ENCODE measurements at places on chromosomes 4 and X. TPM values are rescaled to one million over a fixed set of nuclear protein-coding genes. Genes with fewer than 3 reads are reported as not detected.

The ARR3 gene
- total RNA-seq = not detected

DNA sequence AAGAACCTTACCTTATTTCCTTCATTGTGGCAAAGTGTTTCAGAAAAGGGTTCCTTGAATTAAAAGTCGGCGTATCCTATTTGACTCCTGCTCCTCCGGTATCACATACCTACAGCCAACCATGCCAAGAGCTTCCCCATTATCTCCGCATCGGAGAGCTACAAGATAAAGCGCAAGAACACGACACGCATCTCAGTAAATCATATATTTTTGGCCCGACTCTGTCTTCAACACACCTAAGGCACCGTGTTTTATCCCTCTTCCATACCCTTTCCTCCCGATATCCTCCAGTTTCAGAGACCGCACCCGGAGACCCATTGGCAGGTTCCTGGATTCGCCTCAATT lies 497 bp upstream of the THAP9 start:
- no peak for DNase-seq

DNA sequence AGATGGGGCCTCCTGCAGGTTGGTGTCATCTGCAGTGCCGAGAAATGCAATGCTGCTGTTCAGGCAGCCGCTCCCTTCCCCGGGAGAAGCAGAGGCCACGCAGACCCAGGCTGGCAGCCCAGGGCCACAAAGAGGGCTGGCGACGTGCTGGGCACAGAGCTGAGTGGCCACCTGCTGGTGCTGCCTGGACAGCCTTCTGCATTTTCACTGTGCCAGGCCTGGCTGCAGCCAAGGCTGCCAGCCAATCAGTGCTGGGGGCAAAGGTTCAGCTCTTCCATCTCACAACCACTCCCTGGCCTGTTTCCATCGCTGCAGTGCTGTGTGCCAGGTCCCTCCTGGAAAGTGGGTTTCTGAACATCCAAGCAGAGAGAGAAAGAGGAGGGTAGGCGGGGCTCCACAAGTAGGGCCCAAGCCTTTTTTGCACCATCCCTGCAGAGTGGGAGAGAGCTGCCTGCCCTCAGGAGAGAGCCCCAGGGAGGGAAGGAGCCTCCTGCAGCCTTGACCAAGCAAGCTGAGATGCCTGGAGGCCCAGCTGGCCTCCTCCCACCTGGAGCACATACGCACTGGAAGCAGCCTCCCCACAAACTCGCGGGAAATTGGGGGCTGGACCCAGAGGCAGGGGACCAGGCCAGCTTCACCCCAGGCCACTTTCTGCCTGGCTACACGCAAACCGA lies 20.1 kb downstream of the ADRA2C start:
- DNase-seq = no peak

- DNase-seq = peak; percentile 37
These were observed 33.7 kb downstream of the AMMECR1 start for GRCh38 chrX:110284159-110284558.

DNA sequence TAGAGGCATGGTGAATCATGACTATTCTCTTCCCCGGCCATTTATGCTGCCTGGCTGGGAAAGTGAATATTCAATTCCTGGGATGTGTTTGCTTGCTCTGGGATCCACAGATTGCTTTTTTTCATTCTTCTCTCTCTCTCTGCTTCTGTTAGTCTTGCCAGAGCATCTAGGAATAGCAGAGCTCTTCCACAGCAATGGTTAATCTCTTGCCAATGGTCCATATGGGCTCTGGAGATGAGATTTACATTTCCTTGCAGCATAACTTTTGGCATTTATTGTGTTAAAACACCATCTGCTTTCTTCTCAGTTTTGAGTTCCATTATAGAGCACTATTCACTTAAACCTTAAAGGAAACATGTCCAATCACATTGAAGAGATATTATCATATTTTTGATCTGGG lies 59.2 kb upstream of the GUCY1A1 start:
- DNase-seq = no peak

- no peak for DNase-seq
These were observed 35.4 kb upstream of the SPANXB1 start for GRCh38 chrX:140967036-140967435.

Data from endothelial cell of umbilical vein (primary cell).